ENCODE measurements at places on chromosomes 7 and 10. TPM values are rescaled to one million over a fixed set of nuclear protein-coding genes. Genes with fewer than 3 reads are reported as not detected.

The ZNF438 gene
- total RNA-seq = 1.5 TPM

The PDE1C gene
- total RNA-seq = 2.4 TPM

DNA sequence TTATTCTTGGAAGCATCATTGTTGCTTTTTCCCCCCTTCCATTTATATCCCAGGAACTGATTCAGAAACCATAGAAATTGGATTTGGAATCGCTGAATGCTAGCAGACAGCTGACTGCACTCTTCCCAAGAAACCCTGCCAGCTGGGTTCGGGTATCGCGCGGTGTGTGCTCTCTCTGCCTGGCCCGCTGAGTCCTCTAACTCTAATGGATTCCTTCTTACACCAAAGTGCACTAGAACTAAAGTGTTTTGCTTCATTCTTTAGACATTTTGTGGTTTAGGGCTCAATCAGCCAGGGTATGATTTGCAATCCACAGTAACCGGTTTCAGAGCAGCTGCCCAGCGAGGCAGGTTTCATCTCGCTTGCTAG, 92.2 kb downstream of the EGFR start:
- no peaks in the 10 kb centered on the region for H3K36me3 ChIP-seq
- peak overlapping the region; percentile 61 for H3K27ac ChIP-seq
- peaks cover 6% of the 10 kb centered on the region for H3K4me1 ChIP-seq
- DNase-seq = no peak
- no peaks in the 10 kb centered on the region for H3K27me3 ChIP-seq

DNA sequence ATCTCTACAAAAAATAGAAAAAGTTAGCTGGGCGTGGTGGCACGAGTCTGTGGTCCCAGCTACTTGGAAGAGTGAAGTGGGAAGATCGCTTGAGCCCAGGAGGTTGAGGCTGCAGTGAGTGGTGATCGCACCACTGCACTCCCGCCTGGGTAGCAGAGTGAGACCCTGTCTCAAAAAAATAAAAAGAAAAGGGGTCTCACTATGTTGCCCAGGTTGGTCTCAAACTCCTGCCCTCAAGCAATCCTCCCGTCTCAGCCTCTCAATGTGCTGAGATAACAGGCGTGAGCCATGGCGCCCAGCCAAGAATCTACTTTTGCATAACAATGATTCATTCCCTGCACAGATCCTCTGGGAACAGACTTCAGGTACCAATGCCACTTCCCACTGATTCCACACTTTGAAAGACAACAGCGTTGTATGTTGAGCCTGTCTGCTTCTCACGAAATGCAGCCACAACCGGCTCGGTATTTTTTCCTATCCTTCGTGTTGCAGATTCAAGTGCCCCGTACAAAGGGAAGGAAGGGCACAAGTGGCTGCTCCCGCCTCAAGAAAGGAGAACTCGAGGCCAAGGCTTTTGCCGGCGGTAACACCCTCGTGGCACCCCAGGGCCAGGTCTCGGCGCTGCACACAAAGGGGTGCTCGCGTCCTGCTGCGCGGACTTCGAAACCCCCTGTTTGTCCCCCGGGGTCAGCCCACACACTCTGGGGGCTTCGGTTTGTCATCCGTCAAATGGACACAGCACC, 745 bp downstream of the DAGLB start:
- H3K27ac ChIP-seq = peak overlapping the region; percentile 83
- DNase-seq = peak; percentile 52
- H3K27me3 ChIP-seq = no peaks in the 10 kb centered on the region
- no peaks in the 10 kb centered on the region for H3K36me3 ChIP-seq
- H3K4me1 ChIP-seq = no peaks in the 10 kb centered on the region
- H3K4me3 ChIP-seq = peak overlapping the region; percentile 78

DNA sequence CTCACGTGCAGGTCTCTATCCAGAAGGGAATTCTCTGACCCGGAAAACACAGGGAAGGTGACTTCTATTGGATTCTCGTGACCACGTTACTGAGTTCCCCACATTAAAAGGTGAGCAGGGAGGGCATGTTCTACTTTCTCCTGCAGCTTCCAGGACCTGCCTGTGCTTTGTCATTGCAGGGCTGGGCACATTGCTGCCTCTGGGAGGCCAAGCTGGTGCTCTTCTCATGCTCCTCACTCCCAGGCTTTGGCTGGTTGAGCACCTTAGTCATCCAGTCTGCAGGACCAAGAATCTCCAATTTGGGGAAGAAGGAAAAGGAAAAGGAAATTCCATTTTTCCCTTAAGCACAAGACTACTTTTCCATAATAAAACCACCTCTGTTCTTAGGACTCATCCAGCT, 86.5 kb upstream of the TMEM72 start:
- no peak overlapping the region for H3K4me3 ChIP-seq
- H3K4me1 ChIP-seq = no peaks in the 10 kb centered on the region
- no peaks in the 10 kb centered on the region for H3K36me3 ChIP-seq

GRCh38 chr7:46461334-46461777, 540.3 kb upstream of the IGFBP3 start:
- H3K36me3 ChIP-seq = no peaks in the 10 kb centered on the region
- H3K4me1 ChIP-seq = no peaks in the 10 kb centered on the region
- H3K4me3 ChIP-seq = no peak overlapping the region
- no peak for DNase-seq
- no peak overlapping the region for H3K27ac ChIP-seq
- H3K27me3 ChIP-seq = no peaks in the 10 kb centered on the region

All from prostate gland (tissue), 2 donors.